ENCODE measurements at places on chromosomes 11 and 22. TPM values are rescaled to one million over a fixed set of nuclear protein-coding genes. Genes with fewer than 3 reads are reported as not detected.

The MS4A15 gene
- not detected for total RNA-seq

The TRIM29 gene
- total RNA-seq: 0.46 TPM

The MOGAT2 gene
- not detected for total RNA-seq

The TMPRSS13 gene
- total RNA-seq: 0.23 TPM

The PARVA gene
- 8.3 TPM for total RNA-seq

All from diencephalon (tissue), 1 donor.